Inflammatory macrophage treated with lipopolysaccharide for 4 hours (primary cell): ENCODE measurements at places on chromosomes 12 and 14.

DNA sequence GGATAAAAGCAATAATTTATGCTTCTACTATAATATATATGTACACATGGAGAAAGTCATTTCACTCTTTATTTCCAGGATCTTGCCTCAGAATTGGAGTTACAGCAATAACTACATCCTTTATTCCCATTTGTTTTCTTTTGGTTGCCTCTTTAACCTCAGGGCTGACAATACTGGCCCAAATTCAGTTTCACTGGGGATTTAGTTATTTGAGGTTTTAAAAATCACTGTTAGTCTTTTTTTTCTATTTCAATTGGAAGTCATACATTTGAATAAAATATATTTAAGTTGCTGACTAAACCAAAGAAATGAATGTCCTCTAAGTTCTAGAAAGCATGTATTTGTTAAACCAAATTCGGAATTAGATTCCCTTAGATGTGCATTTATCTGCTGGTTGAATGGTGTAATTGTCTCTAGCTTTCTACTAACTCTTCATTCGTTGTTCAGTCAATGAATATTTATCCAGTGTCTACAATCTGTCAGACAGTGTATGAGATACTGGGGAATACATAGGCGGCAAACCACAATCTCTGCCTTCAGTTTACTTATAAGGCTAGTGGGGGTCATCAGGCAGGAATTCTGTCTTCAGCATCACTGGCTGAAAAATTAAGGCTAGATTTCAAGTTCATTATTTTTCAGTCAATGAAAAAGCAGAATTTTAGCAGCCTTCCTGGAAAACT is 190.8 kb upstream of the ARHGAP5 start:
- no peak for DNase-seq

DNA sequence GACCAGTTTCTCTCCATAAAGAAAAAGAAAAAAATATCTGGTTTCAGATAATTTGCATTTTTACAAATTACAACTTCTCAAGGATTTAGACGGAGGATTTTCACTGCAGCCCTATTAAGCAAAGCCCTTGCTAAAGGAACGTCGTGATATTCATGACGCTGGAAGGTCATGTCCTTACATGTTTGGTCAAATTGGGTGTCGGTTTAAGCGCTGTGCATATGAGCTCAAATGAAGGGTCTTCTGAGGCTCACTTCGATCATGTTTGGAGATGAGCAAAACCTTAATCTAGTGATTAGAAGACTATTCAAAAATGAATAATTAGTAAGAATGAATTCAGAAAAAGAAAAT is 67.3 kb upstream of the USP15 start:
- no peak for DNase-seq

DNA sequence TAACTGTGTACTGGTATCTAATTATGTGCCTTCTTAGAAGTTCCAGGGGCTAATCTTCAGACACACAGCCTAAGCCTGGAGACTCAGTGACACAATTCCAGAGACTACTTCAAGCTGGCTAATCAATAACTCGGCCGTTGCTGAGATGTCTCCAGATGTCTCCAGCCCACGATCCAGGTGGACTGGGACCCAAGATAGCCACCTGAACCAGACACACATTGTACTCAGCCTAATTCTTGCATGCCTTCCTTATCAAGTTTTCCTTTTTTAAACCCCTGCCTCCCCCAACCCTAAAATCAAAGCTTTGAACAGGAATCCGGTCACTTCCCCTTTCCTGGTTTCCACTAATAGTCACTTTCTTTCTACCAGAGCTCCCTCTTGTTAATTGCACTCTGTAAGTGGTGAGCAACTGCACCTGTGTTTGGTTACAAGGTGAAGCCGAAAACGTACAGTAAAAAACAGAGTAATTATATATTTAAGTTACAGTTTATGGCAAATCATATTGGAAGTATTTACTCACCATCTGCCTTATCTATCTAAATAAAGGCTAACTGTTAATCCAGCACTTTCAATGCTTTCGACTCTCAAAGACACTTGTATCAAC is 39.8 kb upstream of the PTGDR start:
- no peak for DNase-seq

- peak; percentile 63 for DNase-seq
Observed at GRCh38 chr12:13233830-13234641, 37.5 kb downstream of the EMP1 start.
